ENCODE measurements at places on chromosomes 1 and 21.

DNA sequence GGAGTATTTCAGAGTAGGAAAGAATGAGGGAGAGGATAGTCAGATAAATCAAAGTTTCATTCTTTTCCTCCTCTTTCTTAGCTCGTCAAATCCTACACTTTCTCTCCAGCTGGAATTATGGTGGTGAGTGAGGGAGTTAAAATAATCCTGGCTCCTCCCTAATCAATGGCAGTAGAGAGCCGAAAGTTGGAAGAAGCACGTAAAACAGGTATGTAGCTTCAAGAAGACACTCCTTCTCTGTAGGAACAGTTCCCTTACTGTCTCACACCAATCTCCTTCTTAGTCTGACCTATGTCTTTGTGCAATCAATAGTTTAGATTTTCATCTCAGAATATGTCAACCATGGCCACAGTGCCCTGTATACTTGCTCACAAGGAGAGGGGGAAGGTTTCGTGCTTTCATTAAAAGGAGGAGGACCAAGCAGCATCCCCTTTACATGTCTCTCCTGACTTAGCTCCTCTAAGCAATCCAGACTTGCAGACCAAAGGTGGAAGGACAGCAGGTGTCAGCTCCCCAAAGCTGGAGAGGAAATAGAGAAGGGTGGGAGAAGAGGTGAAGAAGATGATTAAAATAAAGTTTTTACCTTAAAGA lies 878 bp downstream of the MINDY1 start:
- H3K36me3 ChIP-seq, result peaks cover 22% of the 10 kb centered on the region
- H3K4me3 ChIP-seq, result peak overlapping the region; percentile 95
- DNase-seq, result no peak
- H3K27ac ChIP-seq, result peak overlapping the region; percentile 94
- no peaks in the 10 kb centered on the region for H3K27me3 ChIP-seq
- H3K4me1 ChIP-seq, result peaks cover 89% of the 10 kb centered on the region

GRCh38 chr1:36910886-36911540 lies 123.3 kb downstream of the GRIK3 start:
- H3K27me3 ChIP-seq, result peaks cover 28% of the 10 kb centered on the region
- no peak overlapping the region for H3K4me3 ChIP-seq
- no peaks in the 10 kb centered on the region for H3K36me3 ChIP-seq
- no peak overlapping the region for H3K27ac ChIP-seq

DNA sequence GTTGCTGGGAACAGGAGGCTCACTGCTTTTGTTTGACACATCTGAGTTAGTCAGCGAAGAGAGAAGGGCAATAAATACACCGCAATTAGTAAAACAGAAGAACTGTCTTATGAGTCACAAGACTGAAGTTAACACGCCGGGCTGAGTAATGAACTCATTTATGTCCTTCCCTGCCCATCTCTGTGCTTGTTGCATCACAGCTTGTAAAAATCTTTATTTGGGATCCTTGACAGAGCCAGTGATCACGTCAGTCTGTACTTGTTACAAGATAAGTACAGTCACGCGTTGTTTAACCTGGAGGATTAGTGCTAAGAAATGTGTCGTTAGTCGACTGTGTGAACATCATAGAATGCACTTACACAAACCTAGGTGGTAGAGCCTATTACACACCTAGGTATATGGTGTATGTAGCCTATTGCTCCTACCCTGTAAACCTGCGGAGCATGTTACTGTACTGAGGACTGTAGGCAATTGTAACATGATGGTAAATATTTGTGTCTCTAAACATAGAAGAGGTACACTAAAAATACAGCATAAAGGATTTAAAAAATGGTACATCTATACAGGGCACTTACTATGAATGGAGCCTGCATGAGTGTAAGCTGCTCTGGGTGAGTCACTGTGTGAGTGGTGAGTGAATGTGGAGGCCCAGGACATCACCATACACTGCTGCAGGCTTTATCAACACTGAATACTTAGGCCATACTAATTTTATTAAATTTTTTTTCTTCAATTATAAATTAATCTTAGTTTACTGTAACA lies 272.2 kb downstream of the TNR start:
- H3K27ac ChIP-seq, result no peak overlapping the region
- H3K4me1 ChIP-seq, result no peaks in the 10 kb centered on the region
- no peaks in the 10 kb centered on the region for H3K36me3 ChIP-seq
- H3K27me3 ChIP-seq, result peaks cover 44% of the 10 kb centered on the region
- H3K4me3 ChIP-seq, result no peak overlapping the region
- no peak for DNase-seq

- H3K27me3 ChIP-seq, result no peaks in the 10 kb centered on the region
- peak; percentile 38 for DNase-seq
- H3K36me3 ChIP-seq, result peaks cover 41% of the 10 kb centered on the region
- peak overlapping the region; percentile 97 for H3K27ac ChIP-seq
- H3K4me3 ChIP-seq, result peak overlapping the region; percentile 90
Observed at GRCh38 chr21:36321325-36322082, 1.5 kb downstream of the MORC3 start.

DNA sequence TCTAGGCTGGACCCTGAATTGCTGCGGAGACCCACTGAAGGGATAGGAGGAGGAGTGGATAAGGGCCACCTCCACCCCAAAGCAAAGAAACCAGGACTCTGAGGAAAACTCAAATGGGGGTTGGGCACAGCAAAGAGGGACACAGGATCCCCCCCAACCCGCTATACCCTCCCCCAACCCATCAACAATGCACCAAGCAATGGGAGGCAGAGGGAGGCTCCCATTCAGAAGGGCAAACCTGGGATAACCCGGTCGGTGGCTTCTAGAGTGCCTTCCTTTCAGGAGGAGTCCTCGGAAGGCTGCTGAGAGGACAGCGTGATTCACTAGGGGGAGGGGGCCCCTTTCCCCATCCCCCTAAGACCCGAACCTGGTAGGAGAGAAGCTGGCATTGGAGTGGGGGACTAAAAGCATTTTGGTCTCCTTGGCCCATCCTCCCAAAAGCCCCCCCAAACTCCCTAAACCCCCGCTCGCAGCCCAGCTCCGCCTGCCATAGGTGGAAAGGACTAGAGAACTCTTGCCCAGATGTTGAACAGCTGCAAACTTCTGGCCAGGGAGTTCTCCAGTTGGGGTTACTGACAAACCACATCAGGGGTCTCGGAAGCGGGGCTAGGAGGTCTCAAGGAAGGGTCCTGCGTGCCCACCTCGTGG lies 1.3 kb downstream of the MEF2D start:
- H3K4me1 ChIP-seq, result peaks cover 78% of the 10 kb centered on the region
- H3K4me3 ChIP-seq, result peak overlapping the region; percentile 92
- H3K27me3 ChIP-seq, result no peaks in the 10 kb centered on the region

- no peak overlapping the region for H3K27ac ChIP-seq
- H3K36me3 ChIP-seq, result no peaks in the 10 kb centered on the region
- H3K4me1 ChIP-seq, result no peaks in the 10 kb centered on the region
- DNase-seq, result no peak
- H3K27me3 ChIP-seq, result no peaks in the 10 kb centered on the region
- H3K4me3 ChIP-seq, result no peak overlapping the region
Observed at GRCh38 chr1:90411185-90411584, 305.9 kb downstream of the BARHL2 start.

- H3K4me3 ChIP-seq, result peak overlapping the region; percentile 52
- peak overlapping the region; percentile 76 for H3K27ac ChIP-seq
- no peaks in the 10 kb centered on the region for H3K36me3 ChIP-seq
- peaks cover 63% of the 10 kb centered on the region for H3K27me3 ChIP-seq
- H3K4me1 ChIP-seq, result peaks cover 25% of the 10 kb centered on the region
- peak; percentile 78 for DNase-seq
Observed at GRCh38 chr1:6962996-6963911, 178.0 kb downstream of the CAMTA1 start.

DNA sequence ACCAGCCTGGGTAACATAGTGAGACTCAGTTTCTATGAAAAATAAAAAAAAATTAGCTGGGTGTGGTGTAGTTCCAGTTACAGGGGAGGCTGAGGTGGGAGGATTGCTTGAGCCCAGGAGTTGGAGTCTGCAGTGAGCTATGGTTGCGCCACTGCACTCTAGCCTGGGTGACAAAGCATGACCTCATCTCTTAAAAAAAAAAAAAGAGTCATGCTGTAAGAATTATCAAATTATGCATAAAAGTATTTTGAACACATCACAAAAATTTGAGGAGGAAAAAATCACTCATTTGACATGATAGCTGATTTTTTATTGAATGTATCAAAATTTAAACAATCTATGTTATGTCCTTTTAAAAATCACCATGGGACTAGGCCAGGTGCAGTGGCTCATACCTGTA lies 17.8 kb downstream of the CCDC30 start:
- H3K27me3 ChIP-seq, result no peaks in the 10 kb centered on the region
- H3K4me3 ChIP-seq, result no peak overlapping the region
- no peaks in the 10 kb centered on the region for H3K4me1 ChIP-seq
- H3K27ac ChIP-seq, result no peak overlapping the region

- DNase-seq, result no peak
- H3K36me3 ChIP-seq, result no peaks in the 10 kb centered on the region
- H3K27ac ChIP-seq, result no peak within 1 kb of the TSS
- H3K4me1 ChIP-seq, result peaks cover 1% of the 10 kb centered on the region
- H3K27me3 ChIP-seq, result peaks cover 22% of the 10 kb centered on the region
Observed at GRCh38 chr1:216723274-216723780, at the start of gene ESRRG. Gene ESRRG, minus strand, starts transcription at chr1:216723429. Its CDS starts 130 bp downstream, at chr1:216723299.

GRCh38 chr1:86335916-86336315 lies 60.2 kb downstream of the ODF2L start:
- no peaks in the 10 kb centered on the region for H3K36me3 ChIP-seq
- no peak overlapping the region for H3K27ac ChIP-seq
- no peak for DNase-seq
- H3K4me1 ChIP-seq, result no peaks in the 10 kb centered on the region

DNA sequence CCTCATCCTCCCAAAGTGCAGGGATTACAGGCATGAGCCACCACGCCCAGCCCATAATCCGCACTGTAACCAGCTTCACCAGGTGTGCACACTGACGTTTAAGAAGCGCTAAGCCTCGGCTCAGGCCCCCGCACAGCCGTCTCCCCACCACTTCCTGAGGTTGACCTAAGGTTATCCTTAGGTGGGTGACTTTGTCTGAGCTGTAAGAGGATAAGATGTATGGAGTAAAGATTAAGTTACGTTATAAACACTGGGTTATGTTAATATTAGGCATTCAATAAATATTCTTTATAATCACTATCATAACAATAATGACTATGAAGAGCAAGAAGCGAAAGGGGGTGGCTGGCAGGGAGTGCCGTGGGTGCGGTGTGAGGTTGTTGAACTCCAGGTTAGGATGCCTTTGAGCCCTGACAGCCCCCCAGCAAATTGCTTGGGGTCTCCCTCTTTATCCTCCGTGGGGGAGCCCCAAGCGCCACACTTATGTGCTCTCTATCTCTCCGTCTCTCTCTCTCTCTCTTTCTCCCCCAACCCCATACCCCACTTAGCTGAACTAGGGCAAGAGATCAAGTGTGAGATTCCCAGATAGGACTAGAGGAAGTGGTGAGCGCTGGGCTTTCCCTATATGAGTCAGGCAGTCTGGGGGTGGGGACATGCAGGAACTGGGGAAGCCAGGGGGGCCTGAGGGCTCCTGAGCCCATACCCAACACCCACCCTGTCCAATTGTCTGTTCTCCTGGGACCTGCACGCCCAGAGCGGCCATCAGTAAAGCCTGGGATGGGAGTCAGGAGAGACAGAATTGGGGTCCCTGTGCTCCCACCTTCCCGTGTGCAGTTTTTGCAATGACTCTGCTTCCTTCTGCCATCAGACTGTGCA lies 7.6 kb downstream of the EFHD2 start:
- H3K4me3 ChIP-seq, result peak overlapping the region; percentile 64
- H3K36me3 ChIP-seq, result peaks cover 63% of the 10 kb centered on the region
- DNase-seq, result peak; percentile 66
- H3K27me3 ChIP-seq, result no peaks in the 10 kb centered on the region

DNA sequence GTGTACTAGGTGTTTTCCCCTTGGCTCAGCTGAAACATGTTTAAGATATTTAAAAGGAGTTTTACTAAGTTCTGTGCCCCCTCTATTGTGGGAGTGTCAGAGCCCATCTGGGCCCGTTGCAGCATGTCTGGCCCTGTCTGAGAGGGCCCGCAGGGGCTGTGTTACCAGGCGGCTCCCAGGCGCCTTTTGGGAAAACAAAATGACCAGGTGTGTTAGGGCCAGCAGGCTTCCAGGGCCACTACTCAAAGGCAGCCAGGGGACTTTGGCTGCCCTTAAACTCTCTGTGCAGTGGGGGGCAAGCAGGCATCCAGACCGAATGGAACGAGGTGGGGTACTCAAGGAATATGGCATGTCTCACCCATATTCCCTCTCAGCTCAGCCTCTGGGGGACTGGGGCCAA lies 111.7 kb downstream of the KCNN3 start:
- H3K4me3 ChIP-seq, result no peak overlapping the region
- H3K36me3 ChIP-seq, result no peaks in the 10 kb centered on the region
- H3K4me1 ChIP-seq, result peaks cover 67% of the 10 kb centered on the region
- H3K27me3 ChIP-seq, result no peaks in the 10 kb centered on the region
- H3K27ac ChIP-seq, result peak overlapping the region; percentile 98

DNA sequence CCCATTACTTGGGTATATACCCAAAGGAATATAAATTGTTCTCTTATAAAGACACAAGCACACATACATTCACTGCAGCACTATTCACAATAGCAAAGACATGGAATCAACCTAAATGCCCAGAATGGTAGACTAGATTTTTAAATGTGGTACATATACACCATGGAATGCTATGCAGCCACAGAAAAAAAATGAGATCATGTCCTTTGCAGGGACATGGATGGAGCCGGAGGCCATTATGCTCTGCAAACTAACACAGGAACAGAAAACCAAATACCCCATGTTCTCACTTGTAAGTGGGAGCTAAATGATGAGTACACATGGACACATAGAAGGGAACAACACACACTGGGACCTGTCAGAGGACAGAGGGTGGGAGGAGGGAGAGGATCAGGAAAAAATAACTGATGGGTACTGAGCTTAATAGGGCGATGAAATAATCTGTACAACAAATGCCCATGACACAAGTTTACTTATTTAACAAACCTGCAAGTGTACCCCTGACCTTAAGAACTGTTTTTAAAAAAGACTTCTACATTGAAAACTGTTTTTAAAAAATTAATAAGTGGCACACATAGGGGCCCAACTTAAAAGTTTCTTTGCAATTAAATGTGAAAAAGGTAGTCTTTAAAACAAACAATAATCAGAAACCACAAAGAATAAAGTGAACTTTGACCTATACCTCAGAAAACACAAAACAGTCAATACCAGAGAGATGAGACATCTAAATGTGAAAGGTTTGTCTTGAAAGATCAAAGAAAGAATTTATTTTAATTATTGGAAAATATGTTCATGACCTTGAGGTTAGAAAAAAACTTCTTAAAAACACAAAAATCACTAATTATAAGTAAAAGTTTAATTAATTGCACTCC lies 75.2 kb downstream of the CDC42BPA start:
- H3K27ac ChIP-seq, result no peak overlapping the region
- H3K36me3 ChIP-seq, result no peaks in the 10 kb centered on the region
- no peak overlapping the region for H3K4me3 ChIP-seq
- no peak for DNase-seq
- peaks cover 2% of the 10 kb centered on the region for H3K4me1 ChIP-seq

GRCh38 chr1:90393025-90393424 lies 324.1 kb downstream of the BARHL2 start:
- DNase-seq, result no peak
- H3K4me1 ChIP-seq, result no peaks in the 10 kb centered on the region
- H3K27ac ChIP-seq, result no peak overlapping the region
- H3K27me3 ChIP-seq, result peaks cover 2% of the 10 kb centered on the region
- H3K4me3 ChIP-seq, result no peak overlapping the region

Data from activated T-cell treated with anti-CD3 and anti-CD28 coated beads, Interleukin-2, amount 50 U/mL, for 24 hours (primary cell).